Activated T-helper 1 cell treated with Interleukin-2 at 50 U/mL for 16 hours (primary cell): ENCODE measurements at places on chromosomes 5 and 9.

- no peak for DNase-seq
These were observed 41.7 kb downstream of the SMIM15 start for GRCh38 chr5:61120534-61120933.

GRCh38 chr5:51389577-51390463, 6.6 kb downstream of the ISL1 start:
- no peak for DNase-seq

- no peak for DNase-seq
These were observed 2384.8 kb upstream of the ACO1 start for GRCh38 chr9:29999645-30000044.

GRCh38 chr5:21452449-21452848, 1400.7 kb downstream of the CDH12 start:
- no peak for DNase-seq

- DNase-seq: no peak
These were observed 329.2 kb downstream of the EFNA5 start for GRCh38 chr5:107341376-107342084.

GRCh38 chr5:82387001-82387818, 109.1 kb upstream of the RPS23 start:
- no peak for DNase-seq

DNA sequence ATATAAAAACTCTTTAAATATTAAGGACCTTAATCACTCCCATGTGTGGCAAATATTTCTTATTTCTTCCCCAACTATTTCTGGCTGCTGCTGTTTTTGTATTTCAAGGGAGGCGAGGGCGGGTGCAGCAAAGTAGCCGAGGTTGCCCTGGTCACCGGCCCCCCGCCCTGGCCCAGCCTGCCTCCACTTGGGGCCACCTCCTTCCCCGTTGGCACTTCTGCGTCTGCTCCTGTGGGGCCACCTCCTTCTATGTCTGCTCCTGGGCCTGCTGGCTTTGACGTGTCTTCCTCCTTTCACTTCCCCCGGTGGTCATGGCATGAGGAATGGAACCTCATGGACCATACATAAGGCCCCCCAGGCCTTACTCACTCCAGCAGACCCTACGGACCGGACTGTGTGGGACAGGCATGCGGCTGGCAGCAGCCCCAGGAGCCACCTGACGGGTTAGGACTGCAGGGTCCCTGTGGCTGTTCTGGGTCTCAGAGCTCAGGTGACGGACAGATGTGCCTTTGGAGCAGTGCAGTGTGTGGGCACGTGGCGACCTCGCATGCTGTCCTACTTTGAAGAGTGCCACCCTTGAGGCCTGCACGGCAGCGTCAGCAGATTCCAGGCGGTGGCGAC, 5.8 kb upstream of the ENTPD8 start:
- DNase-seq: no peak

DNA sequence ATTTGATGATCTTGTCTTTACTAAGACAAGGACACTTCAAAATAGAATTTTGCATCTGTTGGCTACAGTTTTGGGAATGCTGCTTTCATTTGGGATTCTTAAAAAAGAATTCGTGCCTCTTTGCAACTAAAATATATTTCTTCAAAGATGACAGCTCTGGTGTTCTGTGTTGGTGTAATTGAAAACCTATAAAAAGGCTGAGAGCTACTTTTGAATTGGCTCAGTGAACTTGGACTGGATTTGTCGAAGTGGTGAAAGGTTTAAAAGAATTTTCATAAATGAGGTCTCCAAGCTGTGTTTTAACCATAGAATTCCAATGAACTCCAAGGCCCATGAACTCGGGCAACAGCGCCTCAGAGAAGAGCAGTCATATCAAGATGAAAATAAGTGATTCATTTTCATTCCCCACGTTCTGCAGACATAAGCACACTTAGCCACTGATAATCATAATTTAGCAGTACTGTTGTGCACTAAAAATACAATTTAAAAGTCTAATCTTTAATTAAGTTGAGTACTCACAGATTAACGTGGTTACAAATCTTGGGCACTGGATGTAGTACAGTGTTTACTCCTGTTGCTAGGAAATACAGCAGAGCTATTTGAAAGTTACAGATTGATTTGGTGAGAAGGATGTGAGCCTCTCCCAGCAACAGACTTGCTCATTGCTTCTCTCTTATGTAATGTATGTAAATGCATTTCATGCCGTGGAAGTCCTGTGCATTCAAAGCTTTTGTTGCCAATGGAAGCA, 10.9 kb downstream of the SNCAIP start:
- no peak for DNase-seq

DNA sequence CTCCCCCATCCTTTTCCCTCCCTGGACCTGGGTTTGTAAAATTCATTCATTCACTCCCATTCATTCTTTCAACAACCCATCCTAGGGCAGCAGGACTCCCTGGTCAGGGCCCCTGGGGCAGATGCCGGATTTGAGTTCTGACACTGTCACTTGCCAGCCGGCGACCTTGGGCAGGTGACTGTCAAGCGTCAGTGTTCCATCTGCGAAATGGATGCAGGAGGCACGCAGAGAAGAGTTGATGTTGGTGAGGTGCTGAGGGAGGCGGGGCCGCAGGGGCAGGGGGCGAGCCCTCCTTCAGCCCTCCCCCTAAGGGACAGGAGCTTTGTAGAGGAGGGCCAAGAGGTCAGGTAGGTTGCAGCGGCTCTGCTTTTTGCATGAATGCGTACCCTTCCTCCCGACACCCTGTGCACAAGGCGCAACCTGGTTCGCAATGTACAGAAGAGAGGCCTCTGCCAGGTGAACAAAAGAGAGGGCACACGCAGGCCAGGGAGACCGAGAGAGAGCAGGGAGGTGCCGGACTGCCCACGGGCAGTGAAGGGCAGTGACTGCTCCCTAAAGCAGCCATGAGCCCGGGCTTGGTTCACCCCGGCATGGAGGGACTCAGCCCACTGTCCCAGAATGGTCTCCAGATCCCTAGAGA, 128.1 kb downstream of the BARX1 start:
- DNase-seq: no peak

DNA sequence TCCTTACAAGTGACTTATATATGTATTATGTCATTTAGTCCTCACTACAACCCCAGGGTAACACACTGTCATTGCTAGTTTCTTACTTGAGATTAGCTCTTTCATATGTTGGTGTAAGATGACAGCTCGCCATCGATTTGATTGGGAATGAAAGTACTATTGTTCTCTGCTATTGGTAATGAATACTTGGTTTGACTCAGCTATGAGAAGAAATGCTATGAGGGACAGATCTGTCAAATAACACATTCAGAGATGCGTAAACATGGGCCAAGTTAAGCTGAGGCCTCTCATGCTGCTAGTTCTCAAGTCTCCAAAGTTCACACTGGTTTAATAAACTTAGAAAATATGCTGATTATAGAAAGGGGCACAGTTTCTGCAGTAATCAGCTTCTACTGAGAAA, 142.7 kb downstream of the SGCD start:
- DNase-seq: no peak

DNA sequence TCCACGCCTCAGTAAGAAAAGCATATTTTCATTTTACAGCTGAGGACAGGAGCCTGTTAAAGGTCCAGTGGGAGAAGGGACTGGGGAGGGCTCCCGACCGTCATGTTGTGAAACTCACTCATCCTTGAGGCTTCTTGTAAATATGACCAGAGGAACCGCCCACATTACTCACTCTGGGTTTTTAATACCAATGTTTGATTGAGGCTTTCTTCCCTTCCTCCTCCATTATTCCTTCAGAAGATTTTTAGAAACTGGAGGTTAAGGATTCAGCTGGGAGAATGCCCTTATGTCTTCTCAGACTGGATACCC, 61.4 kb upstream of the GLRX start:
- no peak for DNase-seq
